Trophoblast cell (in vitro differentiated cells and primary cell): ENCODE measurements at places on chromosomes 6 and 20.

DNA sequence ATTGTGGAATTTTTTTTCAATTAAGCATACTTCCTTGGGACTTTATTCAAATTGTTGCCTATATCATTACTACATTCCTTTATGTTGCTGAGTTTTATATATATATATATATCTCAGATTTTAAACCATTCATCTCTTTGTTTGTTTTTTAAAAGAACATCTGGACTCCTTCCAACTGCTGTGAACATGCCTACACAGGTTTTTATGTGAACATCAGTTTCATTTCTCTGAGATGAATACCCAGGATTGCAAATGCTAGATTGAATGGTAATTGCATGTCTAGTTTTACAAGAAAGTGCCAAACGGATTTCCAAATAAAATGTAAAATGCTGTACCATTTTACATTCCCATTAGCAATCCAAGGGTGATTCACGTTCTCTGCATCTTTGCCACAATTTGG is 1289.3 kb downstream of the HACE1 start:
- H3K27ac ChIP-seq, result no peak overlapping the region
- no peaks in the 10 kb centered on the region for H3K27me3 ChIP-seq
- H3K36me3 ChIP-seq, result no peaks in the 10 kb centered on the region
- DNase-seq, result no peak
- H3K4me1 ChIP-seq, result no peaks in the 10 kb centered on the region

DNA sequence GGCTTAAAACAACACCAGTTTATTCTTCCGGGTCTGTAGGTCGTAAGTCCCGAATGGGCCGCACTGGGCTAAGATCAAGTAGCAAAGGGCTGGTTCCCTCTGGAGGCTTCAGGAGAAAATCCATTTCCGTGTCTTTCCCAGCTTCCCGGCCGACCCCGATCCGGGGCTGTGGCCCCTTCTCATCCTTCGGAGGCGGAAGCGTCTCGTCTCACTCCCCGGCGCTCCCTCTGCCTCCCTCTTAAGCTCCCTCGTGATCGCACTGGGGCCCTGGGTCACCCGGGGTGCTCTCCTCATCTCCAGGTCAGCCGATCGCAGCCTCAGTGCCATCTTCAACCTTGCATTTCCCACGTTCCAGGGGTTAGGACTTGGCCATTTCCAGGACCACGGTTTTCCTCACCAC is 199.4 kb downstream of the WDR27 start:
- H3K27ac ChIP-seq, result no peak overlapping the region
- no peak overlapping the region for H3K4me3 ChIP-seq
- no peaks in the 10 kb centered on the region for H3K36me3 ChIP-seq
- no peaks in the 10 kb centered on the region for H3K27me3 ChIP-seq

- peaks cover 5% of the 10 kb centered on the region for H3K4me1 ChIP-seq
- no peak overlapping the region for H3K4me3 ChIP-seq
- H3K27ac ChIP-seq, result no peak overlapping the region
- DNase-seq, result peak; percentile 11
- H3K27me3 ChIP-seq, result peaks cover 23% of the 10 kb centered on the region
Observed at GRCh38 chr20:63475209-63475608, 2.8 kb upstream of the KCNQ2 start.

- H3K27me3 ChIP-seq, result no peaks in the 10 kb centered on the region
- peaks cover 21% of the 10 kb centered on the region for H3K4me1 ChIP-seq
- peak; percentile 20 for DNase-seq
- H3K4me3 ChIP-seq, result peak overlapping the region; percentile 74
Observed at GRCh38 chr20:50729901-50730764, 1.2 kb upstream of the PARD6B start.

DNA sequence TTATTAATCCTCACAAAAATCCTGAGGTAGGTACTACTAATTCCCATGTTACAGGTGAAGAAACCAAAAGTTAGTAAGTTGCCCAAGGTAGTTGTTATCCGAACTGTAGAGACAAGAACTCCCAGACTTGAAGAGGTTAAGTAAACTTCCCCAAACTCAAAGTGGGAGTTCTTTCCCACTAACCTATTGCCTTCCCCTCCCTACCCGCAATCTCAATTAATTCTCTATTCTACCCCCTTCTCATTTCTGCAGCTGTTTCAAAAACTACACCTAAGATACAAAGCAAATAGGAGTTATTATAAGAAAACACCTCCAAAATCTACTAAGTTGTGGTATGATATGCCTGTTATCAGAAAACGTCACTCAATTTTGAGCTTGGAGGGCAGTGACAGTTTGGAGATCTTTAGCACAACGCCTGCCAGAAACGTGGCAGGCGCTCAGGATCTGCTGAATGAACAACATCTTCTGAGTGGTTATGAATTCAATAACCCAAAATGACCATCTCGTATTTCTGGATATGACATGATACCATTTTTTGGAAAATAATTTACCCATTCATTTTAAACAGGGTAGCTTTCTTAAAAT is 7.1 kb downstream of the CSNK2A1 start:
- no peak for DNase-seq
- H3K27me3 ChIP-seq, result no peaks in the 10 kb centered on the region
- H3K36me3 ChIP-seq, result no peaks in the 10 kb centered on the region
- no peak overlapping the region for H3K4me3 ChIP-seq
- no peak overlapping the region for H3K27ac ChIP-seq

- H3K27ac ChIP-seq, result no peak overlapping the region
- H3K27me3 ChIP-seq, result no peaks in the 10 kb centered on the region
- H3K4me1 ChIP-seq, result no peaks in the 10 kb centered on the region
Observed at GRCh38 chr6:147849401-147850330, 341.2 kb downstream of the SAMD5 start.

DNA sequence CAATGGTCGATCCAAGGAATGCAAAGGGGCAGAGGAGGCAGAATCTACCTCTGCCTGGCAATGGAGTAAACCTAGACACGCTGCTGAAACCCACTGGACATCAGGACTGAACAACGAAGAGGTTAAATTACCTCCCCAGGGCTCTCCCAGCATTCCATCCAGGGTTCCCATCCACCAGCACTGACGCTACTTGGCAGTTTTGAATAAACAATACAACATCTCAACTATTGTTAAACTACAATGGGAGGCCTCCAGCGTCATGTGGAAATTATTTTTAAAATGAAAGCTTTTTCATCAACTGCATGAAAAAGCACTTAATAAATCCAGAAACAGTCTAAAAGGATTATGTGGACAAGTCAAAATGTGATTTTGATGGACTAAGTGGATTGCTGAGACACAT is 96.8 kb upstream of the NHSL1 start:
- H3K27me3 ChIP-seq, result no peaks in the 10 kb centered on the region
- H3K36me3 ChIP-seq, result peaks cover 3% of the 10 kb centered on the region
- no peak overlapping the region for H3K4me3 ChIP-seq
- no peak overlapping the region for H3K27ac ChIP-seq

DNA sequence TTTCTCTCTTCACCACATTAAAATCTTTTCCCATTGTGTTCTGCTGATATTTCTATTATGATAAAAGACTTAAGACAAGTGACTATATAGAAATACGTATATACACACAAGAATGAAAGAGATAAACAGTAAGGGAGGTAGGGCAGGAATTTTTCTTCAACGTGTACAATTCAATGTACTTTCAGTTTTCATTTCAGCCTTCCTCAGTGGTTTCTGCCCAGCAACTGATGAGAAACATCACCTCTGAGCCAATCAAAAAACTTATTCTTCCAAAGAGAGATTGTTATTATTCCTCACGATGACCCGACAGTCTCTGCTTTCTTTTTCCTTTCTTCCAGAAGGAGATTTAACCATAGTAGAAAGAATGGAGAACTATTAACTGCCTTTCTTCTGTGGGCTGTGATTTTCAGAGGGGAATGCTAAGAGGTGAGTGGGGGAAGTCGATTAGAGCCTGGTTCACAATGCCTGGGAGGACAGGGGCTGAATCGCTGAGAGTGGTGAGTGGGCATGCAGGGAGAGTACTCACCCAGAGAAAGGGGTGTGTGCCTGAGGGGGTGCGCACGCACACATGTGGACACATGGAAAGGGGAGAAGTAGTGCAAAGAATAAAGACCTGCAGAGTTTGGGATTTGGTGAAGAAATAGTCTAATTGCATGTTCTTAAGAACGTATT is at the start of gene BTN3A1:
Gene BTN3A1 (plus strand): TSS at position 289 of the 672 bp plus-strand sequence. CDS start 3,289 bp downstream, outside the sequence.
- no peaks in the 10 kb centered on the region for H3K36me3 ChIP-seq
- no peak within 1 kb of the TSS for H3K27ac ChIP-seq
- no peaks in the 10 kb centered on the region for H3K4me1 ChIP-seq

DNA sequence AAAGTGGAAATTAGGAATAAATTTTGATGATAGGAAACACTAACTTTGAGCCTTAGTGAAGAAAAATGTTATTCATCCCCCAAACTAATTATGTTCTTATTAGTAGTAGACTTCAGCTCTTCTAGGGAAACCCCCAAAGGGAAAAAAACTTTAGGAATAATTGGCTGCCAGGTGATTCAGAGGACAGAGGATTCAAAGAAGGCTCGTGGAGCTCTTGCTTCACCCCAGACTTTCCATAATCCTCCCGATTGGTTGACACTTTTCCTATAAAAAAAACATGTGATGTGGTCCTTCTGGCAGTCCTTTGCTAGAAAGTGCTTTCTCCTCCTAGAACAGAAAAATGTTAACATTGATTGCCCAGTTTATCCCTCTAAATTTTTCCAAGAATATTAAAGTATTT is 5.6 kb upstream of the CCDC170 start:
- H3K27ac ChIP-seq, result no peak overlapping the region
- no peaks in the 10 kb centered on the region for H3K36me3 ChIP-seq
- DNase-seq, result no peak
- H3K4me1 ChIP-seq, result no peaks in the 10 kb centered on the region
- H3K27me3 ChIP-seq, result peaks cover 3% of the 10 kb centered on the region

DNA sequence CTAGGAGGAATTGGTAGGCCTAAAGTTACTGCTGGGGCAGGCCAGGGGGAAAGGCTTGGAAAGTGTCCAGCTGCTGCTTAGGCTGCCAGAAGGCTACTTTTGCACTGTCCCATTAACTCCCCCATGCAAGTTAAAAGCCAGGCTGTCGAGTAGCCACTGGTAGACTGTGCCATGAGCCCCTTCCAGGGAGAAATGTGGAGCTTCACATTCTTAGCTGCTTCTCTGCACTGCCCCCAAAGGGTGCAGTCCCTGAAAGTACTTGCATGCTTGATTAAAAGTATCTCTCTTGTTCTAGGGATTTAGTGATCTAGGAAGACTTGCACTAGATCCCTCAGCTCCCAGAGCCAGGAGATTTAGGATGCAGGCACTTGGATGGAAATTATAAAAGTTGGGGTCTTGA is 57.3 kb downstream of the CDC5L start:
- H3K27me3 ChIP-seq, result no peaks in the 10 kb centered on the region
- H3K4me1 ChIP-seq, result no peaks in the 10 kb centered on the region
- no peak overlapping the region for H3K4me3 ChIP-seq

DNA sequence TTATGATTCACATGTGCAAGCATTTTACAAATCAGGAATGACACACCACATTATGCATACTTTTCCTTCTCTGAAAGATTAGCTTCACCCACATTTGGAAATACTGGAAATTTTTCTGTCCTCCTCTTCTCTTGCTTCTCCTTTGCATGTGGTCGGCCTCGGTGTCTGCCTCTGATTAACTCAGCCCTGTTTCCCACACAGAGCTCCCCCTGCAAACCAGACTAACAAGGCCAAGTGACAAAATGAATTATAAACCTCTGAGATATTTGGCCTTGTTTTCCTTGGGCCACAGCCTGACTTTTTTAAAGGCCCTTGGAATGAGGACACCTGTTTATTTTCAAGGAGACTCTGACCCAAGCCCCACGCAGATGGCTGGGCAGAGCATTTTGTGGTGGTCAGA is 9.0 kb upstream of the CCN6 start:
- no peak overlapping the region for H3K27ac ChIP-seq
- no peaks in the 10 kb centered on the region for H3K27me3 ChIP-seq
- peak; percentile 61 for DNase-seq
- H3K36me3 ChIP-seq, result no peaks in the 10 kb centered on the region
- H3K4me3 ChIP-seq, result no peak overlapping the region
- H3K4me1 ChIP-seq, result peaks cover 3% of the 10 kb centered on the region

- no peak overlapping the region for H3K27ac ChIP-seq
- no peak for DNase-seq
- no peaks in the 10 kb centered on the region for H3K4me1 ChIP-seq
- no peaks in the 10 kb centered on the region for H3K27me3 ChIP-seq
Observed at GRCh38 chr20:15546525-15547023, 1026.7 kb downstream of the KIF16B start.

DNA sequence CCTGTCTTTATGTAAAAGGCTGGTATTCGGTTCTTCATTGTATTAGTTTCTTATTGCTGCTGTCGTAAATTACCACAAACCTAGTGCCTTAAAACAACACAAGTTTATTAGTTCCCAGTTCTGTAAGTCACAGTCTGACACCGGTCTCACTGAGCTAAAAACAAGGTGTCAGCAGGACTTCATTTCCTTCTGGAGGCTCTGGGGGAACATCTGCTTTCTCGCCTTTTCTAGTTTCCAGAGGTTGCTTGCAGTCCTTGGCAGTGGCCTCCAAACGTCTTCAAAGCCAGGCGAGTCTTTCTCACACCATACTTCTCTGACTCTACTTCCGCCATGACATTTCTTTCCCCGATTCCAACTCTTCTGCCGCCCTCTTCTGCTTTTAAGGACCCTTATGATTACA is 43.0 kb upstream of the ZFAND3 start:
- no peak overlapping the region for H3K27ac ChIP-seq
- no peaks in the 10 kb centered on the region for H3K27me3 ChIP-seq
- DNase-seq, result no peak
- H3K4me1 ChIP-seq, result no peaks in the 10 kb centered on the region
- H3K4me3 ChIP-seq, result no peak overlapping the region
- H3K36me3 ChIP-seq, result no peaks in the 10 kb centered on the region

GRCh38 chr20:3632311-3633004 is 30.7 kb downstream of the GFRA4 start:
- no peak overlapping the region for H3K4me3 ChIP-seq
- H3K27me3 ChIP-seq, result no peaks in the 10 kb centered on the region
- DNase-seq, result no peak
- no peak overlapping the region for H3K27ac ChIP-seq
- H3K4me1 ChIP-seq, result no peaks in the 10 kb centered on the region
- H3K36me3 ChIP-seq, result peaks cover 2% of the 10 kb centered on the region

GRCh38 chr6:150075034-150075421 is 6.1 kb upstream of the ULBP3 start:
- no peak for DNase-seq
- no peak overlapping the region for H3K4me3 ChIP-seq
- H3K4me1 ChIP-seq, result no peaks in the 10 kb centered on the region
- no peaks in the 10 kb centered on the region for H3K36me3 ChIP-seq
- H3K27ac ChIP-seq, result no peak overlapping the region

DNA sequence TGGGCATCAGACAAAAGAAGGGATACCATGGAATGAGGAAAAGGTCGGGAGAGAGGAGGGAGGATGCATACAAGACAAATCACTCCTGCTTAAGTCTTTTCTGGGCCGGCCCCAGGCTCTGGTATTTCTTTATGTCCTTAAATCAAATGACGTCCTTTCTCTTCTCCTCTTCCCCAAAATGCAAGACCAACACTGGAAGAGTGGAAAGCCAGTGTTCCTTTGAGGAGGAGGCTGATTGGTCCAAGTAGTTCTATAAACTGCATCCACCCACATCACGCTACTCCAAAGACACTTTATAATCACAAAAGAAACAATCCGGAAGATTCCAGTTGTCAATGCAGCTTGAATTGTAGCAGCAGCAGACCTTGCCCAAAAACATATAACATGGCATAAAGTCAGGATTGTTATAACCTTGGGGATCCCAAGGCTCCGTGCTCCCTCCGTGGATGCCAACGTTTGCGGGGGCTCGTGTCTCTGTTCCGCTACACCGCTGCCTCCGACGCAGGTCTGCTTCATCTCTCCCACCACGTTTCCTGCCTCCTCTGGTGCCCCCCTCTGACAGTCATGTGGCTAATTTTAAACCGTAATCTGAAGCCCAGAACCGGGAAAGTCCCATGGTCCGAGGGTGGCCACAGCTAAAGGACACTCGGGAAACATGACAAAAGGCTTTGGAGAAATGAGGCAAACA is 47.1 kb downstream of the MCUR1 start:
- no peak overlapping the region for H3K27ac ChIP-seq
- no peaks in the 10 kb centered on the region for H3K27me3 ChIP-seq
- H3K36me3 ChIP-seq, result no peaks in the 10 kb centered on the region
- H3K4me1 ChIP-seq, result peaks cover 14% of the 10 kb centered on the region
